KBM-7 (cell line): ENCODE measurements at places on chromosomes 7 and 10.

DNA sequence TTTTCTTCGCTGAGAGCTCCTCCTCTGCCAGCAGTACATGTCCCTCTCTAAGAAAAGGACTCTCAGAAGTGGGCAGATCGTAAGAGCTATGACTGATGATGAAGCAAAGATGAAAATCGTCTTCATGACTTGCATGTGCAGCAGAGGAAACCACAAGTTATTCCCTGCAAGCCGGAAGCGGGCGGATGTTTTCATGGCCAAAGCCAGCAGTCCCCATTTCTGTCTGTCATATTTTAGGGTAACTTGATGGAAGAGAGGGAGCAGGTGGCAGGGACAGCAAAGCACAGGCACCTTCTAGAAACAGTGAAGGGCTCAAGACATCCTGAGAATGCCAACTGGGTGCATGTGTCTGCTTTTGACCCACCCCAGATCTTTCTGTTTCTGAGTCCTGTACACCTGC, 19.9 kb downstream of the KLF6 start:
- peak; percentile 56 for DNase-seq

DNA sequence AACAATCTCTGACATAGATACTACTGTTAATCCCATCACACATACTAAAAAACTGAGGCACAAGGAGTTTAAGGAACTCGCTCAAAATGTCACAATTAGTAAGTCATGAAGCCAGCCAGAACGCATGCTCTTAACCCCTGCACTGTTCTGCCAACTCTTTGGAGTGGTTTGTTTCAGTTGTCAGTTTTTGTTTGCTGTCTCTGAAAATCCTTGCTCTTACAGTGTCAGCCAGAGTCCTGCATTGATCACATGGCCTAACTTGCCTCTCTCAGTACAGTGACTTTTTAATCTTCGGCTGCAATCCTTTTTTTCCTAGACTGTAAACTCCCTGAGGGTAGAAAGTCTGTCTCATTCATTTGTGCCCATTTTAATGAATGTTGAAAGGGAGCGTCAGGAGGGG, 753.8 kb downstream of the AUTS2 start:
- DNase-seq, result no peak

GRCh38 chr10:128318366-128318765, 192.1 kb upstream of the MKI67 start:
- no peak for DNase-seq

DNA sequence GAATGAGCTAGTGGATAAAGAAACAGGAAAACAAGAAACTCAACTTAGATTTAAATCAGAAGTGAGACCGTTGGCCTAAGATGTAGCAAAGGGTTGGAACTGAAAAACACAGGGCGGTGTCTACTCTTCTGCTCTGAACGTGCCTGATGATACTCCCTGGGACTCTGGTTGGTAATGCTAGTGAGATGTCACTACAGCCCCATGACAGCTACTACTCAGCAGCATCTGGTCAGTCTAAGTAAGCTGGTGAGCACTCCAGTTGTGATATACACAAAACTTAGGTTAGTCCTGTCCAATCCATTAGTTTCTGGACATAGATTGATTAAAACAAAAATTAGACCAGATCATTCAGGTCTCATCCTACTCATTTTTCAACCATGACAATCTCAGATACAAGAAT, 15.4 kb downstream of the MYPN start:
- no peak for DNase-seq

DNA sequence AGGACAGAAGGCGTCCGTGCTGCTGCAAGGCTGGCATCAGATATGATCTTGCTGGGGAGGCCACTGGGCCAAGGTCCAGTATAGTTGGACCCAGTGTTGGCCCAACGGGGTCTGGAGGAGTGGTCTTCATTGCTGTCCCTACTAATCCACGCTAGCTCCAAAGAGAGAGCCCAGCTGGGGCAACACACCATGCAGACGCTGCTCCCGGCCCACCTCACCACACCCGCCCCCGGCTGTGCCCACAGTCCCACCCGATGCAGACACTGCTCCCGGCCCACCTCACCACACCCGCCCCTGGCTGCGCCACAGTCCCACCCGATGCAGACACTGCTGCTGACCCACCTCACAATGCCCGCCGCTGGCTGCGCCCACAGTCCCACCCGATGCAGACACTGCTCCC, 121.5 kb downstream of the VIPR2 start:
- no peak for DNase-seq

GRCh38 chr7:132242192-132242812, 334.0 kb downstream of the PLXNA4 start:
- DNase-seq, result no peak

- no peak for DNase-seq
Measured at GRCh38 chr7:145860809-145861208, 255.8 kb upstream of the CNTNAP2 start.

GRCh38 chr7:155206318-155207020, 91.2 kb upstream of the INSIG1 start:
- DNase-seq, result peak; percentile 93

- DNase-seq, result no peak
Measured at GRCh38 chr7:35477609-35478008, 217.3 kb downstream of the HERPUD2 start.

- no peak for DNase-seq
Measured at GRCh38 chr10:92799568-92799967, 48.8 kb upstream of the EXOC6 start.
